LoVo (cell line): ENCODE measurements at places on chromosomes 2 and 18.

DNA sequence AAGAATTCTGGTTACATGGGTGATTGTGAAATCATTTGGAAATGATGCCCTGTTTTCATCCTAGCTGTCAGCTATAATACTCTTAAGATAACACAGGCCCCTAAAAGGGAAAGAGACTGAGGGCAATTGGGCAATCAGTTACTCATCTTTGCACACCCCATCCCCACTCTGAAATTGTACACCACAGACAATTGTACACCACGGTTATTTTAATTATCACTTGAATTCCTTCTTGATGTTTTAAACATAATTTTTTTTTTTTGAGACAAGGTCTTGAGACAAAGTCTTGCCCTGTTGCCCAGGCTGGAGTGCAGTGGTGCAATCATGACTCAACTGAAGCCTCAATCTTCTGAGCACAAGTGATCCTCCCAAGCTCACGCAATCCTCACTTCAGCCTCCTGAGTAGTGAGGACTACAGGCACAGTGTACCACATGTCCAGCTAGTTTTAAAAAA lies 862.4 kb upstream of the ACVR2A start:
- no peak for DNase-seq

GRCh38 chr2:211351987-211352386 lies 795.6 kb downstream of the CPS1 start:
- no peak for DNase-seq

GRCh38 chr2:241244368-241244767 lies 55.9 kb downstream of the ANO7 start:
- DNase-seq, result no peak

- DNase-seq, result no peak
Measured at GRCh38 chr2:130785466-130786055, 30.2 kb downstream of the AMER3 start.

GRCh38 chr18:47978603-47979002 lies 48.1 kb upstream of the SMAD2 start:
- no peak for DNase-seq

DNA sequence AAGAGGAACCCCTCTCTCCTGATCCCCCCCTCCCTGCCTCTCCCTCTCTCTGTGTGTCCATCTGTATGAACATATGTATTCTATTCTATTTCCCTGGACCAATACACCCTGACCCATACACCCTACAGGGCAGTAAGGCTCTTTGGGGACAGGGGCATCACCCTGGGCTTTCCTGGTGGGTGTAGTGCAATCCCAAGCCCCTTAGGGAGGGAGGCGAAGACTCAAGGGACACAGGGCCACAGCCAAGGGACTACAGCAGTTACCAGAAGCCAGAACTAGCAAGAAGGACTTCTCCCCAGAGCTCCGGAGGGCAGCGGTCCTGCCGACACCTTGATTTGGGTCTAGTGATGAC lies 214.2 kb upstream of the RAB6C start:
- DNase-seq, result no peak

- no peak for DNase-seq
Measured at GRCh38 chr2:96225016-96225533, 16.4 kb upstream of the STARD7 start.

DNA sequence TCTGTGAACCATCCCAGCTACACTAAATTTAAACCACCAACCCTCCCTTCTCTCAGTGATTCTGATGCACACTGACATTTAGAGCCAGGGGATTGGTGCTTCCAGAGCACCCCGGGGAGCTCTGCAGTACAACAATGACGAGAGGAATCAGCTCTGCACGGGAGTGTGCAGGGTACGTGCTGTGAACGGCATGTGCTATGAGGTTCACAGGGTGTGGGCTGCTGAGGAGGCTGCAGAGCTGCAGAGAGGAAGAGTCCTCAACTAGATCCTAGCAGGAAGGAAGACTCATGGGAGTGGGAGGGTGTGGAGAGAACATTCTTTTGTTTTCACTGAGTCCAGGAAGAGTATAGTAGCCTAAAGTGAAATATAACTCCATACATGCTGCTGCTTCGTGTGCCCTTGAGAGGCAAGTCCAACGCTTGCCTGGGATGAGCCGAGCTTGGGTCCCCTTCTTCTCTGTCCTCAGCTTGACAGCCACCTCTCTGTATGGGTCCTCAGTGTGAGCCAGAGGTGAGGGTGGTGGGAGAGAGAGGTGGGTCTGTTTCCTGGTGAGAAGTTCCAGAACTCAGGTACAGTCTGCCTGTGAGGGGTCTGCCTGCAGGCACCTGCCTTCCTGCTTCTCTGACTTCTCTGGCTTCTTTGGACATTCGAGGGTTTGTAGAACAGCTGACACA lies 118.8 kb downstream of the CTIF start:
- DNase-seq, result no peak

DNA sequence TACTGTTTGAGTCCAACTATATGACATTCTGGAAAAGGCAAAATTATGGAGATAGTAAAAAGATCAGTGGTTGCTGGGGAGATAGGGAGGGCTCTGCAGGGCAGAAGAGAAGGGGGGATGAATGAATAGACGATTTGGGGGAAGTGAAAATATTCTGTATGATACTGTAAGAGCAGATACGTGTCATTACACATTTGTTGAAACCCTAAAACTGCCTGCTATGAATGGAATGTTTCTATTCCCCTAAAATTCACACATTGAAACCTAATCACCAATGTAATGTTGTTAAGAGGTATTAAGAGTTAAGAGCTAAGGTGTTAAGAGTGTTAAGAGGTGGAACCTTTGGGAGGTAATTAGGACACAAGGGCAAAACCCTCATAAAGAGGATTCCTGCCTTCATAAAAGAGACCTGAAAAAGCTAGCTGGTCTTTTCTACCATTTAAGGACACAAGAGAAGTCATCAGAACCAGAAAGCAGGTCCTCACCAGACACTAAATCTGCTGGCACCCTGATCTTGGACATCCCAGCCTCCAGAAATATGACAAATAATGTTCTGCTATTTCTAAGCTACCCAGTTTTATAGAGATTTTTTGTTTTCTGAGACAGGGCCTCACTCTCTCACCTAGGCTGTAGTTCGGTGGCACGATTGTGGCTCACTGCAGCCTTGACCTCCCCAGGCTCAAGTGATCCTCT lies 76.2 kb downstream of the ATAD2B start:
- no peak for DNase-seq

DNA sequence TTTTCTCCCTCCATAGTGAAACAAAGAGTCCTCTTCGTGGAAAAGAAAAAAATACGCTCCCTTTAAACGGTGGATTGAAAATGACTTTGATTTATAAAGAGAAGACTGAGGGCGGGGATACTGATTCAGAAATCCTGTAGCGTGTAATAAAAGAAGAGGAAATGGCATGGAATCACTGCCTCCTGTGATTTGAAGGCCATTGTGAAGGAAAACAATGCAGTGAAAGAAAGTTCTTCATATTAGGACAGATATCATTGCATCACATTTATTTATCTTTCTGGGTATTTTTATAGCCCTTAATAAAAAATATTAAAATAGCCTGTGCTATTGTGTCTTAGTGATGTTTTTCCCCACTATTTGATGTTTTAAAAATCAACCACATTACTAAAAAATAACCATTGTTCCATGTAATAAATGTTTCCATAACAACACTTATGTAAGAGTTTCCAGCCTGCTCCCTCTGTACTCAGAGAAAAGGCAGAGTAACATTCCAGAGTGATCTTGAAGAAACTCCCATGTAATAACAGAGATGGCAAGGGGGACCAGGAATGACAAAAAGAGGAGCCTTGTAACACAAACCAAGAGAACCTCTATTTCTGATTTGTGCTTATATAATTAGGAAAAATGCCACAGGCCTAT lies 8.0 kb downstream of the MRPL33 start:
- no peak for DNase-seq

GRCh38 chr2:76387294-76387693 lies 676.6 kb upstream of the GCFC2 start:
- DNase-seq, result no peak

DNA sequence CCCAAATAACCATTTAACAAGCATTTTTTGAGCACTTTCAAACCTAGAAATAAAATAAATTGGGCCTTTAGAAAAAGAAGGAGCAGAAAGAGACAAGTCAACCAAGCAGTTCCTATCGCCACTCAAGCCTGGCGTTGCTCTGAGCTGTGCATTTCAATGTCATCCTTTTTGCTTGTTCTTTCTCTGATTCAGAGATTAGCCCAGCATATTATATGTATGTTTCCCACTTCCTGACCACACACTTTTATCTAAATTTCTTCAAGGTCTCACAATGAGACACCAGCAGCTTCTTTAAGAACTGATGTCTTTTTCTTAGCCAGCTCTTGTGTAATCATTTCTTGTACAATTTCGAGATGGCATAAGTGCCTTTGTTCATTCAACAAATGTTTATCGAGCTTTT lies 344.5 kb upstream of the ID2 start:
- no peak for DNase-seq

- DNase-seq, result no peak
Measured at GRCh38 chr2:178452334-178452733, 1.2 kb downstream of the PJVK start.

GRCh38 chr18:9730786-9731185 lies 22.7 kb downstream of the RAB31 start:
- DNase-seq, result no peak

DNA sequence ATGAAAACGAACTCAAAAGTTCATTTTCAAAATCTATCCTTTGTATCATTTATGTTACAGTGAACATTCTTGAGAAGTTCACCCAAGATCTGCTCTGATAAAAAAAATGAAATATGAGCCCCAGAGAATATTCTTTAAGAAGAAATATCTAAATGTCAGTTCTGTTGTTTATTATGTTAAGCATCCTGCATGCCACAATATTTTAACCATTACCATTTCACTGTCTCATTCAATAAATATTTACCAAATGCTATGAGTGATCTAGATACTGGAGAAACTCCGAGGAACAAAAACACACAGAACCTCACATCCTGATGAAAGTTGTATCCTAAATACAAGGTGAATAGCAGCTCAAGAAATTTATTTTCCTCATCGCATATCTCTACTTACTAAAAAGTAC lies 170.2 kb downstream of the ZNF385B start:
- no peak for DNase-seq

DNA sequence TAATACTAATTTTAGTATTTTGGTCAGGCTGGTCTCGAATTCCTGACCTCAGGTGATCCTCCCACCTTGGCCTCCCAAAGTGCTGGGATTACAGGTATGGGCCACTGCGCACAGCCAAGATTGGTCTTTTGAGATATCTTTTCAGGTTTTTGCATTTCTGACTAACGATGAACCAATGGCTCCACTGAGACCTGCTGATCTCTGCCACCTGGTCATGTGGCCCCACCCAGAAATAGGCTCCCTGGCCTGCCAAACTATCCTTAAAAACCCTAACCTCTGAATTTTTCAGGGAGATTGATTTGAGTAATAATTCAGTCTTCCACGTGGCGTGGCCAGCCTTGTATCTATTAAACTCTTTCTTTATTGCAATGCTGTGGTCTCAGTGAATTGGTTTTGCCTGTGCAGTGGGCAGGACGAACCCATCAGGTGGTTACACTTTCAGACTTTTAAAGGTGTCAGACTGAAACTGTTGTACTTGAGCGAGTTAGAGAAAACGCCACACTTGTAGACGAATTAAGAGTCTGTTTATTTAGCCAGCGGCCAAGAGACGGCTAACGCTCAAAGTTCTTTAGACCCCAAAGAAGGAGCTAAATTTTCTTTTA lies 85.8 kb upstream of the MSH6 start:
- DNase-seq, result no peak

GRCh38 chr2:60521626-60522025 lies 31.8 kb downstream of the BCL11A start:
- no peak for DNase-seq
